ENCODE measurements at places on chromosomes 12 and 14. TPM values are rescaled to one million over a fixed set of nuclear protein-coding genes. Genes with fewer than 3 reads are reported as not detected.
A peak's percentile ranks its signal among the peaks of the same experiment; 100 is the strongest.

Gene OASL
- total RNA-seq, result not detected

Gene PRH1
- 15.6 TPM for total RNA-seq

Gene PLEK2
- total RNA-seq, result 0.62 TPM

Gene TMEM63C
- 6.6 TPM for total RNA-seq

Gene RFLNA
- total RNA-seq, result 13.3 TPM

Gene ACVRL1
- 395 TPM for total RNA-seq

Gene TRIM9
- total RNA-seq, result 2.3 TPM

Gene KCNJ8
- 0.23 TPM for total RNA-seq

Gene HAL
- 1.1 TPM for total RNA-seq

- no peak for DNase-seq
Observed at GRCh38 chr12:121801595-121802484, 2.0 kb upstream of the SETD1B start.

GRCh38 chr12:103560604-103561101 lies 26.4 kb upstream of the STAB2 start:
- DNase-seq, result no peak

DNA sequence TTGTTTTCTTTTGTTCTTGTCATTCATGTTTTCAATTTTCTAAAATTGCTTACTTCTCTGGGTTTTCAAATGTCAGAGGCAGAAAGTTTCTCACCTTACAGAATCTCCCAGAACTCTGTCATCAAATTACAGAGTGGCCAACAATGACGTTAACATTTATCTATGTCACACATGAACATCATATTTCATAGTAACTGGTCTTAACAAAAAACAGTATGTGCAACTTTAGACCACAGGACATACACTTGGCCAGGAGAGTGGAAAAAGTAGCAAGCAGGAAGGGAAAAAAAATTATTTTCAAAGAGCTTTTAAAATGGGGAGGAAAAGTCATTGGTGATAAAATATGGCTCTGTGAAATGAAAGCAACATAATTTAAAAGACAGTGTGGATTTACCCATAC lies 426.5 kb downstream of the MED13L start:
- no peak for DNase-seq

DNA sequence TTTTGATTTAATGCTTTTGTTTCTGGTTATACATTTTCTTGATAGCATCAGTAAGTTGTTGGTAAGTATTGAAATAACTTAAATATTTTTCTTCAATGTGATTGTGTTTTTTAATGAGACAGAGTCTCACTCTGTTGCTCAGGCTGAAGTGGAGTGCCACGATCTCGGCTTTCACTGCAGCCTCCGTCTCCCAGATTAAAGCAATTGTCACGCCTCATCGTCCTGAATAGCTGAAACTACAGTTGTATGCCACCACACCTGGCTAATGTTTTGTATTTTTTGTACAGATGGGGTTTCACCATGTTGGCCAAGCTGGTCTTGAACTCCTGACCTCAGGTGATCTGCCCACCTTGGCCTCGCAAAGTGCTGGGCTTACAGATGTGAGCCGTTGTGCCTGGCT lies 78.8 kb downstream of the FGD4 start:
- DNase-seq, result no peak

DNA sequence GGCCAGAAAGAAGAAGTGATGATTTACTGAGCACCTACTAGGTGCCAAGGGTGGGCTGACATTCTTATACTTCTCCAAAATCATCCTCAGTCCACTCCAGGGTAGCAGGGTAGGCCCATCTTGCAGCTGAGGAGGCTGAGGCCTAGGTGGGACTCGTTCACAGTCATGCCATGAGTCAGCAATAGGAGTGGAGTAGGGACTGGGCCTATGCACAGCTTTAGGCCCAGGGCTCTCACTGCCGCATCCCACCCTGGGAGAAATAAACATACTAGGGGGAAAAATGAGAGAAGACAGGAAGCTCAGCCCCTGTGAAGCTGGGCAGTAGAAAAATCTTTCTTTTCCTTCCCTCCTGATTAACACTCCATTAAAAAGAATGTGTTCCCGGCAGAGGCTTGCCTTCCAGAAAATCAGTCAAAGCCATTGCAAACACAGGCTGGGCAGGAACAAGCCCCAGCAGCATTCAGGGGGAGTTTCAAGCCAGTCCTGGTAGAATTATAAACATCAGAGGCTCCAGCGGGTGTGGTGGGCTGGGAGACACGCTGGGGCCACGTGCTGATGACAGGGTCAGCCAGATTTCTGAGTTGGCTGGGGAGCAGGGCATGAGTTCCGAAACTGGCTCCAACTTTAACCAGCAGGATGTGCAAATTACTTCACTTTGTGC lies 1.8 kb downstream of the HSPB8 start:
- no peak for DNase-seq

- no peak for DNase-seq
Observed at GRCh38 chr12:91021076-91021475, 16.3 kb upstream of the EPYC start.

GRCh38 chr14:57657487-57657886 lies 163.8 kb upstream of the CCDC198 start:
- no peak for DNase-seq

GRCh38 chr14:80699861-80700260 lies 241.7 kb downstream of the CEP128 start:
- DNase-seq, result no peak

GRCh38 chr14:96741151-96741977 lies 55.8 kb upstream of the VRK1 start:
- peak; percentile 86 for DNase-seq

- no peak for DNase-seq
Observed at GRCh38 chr12:47808050-47808449, 11.7 kb downstream of the HDAC7 start.

DNA sequence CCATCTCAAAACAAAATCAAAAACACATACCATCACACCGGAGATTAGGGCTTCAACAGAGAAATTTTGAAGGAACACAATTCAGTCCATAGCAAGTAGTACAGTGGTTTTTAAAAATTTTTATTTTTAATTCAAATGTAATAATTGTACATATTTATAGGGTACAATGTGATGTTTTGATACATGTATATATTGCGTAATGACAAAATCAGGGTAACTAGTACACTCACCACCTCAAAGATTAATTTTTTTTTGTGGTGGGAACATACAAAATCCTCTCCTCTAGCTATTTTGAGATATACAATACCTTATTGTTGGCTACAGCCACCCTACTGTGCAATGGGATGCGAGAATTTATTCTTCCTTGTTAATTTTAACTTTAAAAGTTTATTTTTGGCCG lies 26.0 kb upstream of the ETFBKMT start:
- DNase-seq, result no peak

DNA sequence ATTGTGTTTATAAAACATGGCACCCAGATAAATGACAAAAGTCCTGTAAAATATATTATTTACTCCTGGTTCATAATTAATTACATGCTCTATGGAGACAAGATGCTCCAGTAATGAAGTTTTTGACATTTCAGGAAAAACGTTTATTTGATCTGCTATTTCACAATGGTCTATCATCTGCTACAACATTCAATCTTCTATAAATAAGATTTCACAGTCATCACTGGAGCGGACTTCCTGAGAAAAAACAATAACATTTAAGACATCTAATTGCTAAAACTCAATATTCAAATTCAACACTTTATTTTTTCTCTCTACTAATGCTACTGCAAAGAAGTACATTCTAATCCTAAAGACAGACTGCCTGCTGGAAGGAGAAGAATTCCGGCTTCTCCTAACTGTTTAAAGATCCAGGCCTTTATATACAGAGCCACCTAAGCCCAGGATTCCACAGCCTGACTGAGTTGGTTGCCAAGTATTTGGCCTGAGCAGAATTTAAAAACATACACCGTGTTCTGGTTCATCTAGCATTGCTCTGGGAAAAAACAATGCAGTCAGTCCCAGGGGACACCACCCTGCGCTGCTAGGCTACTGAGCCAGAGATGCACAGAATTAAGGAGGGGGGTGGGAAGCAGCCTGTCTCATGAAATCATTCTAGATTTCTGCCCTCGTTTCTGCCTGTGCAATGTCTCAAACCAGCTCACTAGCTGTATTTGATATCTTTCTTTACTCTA lies 58.0 kb downstream of the TMTC1 start:
- no peak for DNase-seq
